ENCODE measurements at places on chromosomes 4 and X.

- no peak for DNase-seq
These were observed 6.8 kb upstream of the HTRA3 start for GRCh38 chr4:8262637-8263322.

DNA sequence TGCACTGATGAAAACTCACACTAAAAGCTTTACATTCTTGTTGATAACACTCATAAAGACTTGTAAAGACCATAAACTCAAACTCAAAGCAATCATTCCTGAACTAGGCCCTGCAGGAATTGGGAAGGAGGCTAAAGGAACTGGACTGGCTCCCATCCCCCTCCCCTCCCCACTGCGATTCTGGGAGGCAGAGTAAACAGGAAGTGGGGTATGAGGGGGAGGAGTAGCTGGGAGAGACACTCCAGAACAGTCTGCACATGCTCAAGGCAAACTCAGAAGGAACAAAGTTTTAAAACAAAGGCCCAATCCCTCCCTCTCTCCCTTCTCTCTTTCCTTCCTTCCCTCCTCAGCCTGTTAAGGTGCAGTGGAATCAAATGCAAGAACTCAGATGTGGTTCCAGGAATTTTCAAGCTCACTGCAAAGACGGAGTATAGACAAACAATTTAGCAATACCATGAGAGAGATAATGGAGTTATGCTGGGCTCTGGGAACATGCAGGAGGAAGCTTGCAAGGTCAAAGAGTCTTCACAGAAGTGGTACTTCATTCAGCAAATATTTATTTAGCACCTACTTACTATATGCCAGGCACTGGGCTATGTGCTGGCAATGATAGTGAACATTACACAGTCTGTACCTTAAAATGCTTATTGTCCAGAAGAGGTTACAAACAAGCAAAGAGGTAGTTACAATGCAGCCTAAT, 15.9 kb downstream of the MID1IP1 start:
- DNase-seq: peak; percentile 4

DNA sequence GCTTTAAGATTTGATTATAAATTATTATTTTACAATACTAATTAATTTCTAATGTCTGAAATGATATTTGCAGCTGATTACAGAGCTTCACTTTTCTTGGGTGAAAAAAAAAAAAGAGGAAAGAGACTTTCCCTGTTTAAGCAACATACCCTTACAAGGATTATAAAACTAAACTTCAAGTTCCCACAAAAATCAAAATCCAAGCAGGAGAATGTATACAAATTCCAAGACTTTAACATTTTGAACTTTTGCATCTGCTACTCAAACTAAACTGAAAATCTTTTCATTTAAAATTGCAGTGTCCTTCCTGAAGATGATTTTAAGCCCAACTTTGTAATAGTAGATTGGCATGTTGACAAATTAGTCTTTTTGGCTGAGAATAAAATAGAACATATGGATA, 742.4 kb upstream of the INTU start:
- DNase-seq: no peak

DNA sequence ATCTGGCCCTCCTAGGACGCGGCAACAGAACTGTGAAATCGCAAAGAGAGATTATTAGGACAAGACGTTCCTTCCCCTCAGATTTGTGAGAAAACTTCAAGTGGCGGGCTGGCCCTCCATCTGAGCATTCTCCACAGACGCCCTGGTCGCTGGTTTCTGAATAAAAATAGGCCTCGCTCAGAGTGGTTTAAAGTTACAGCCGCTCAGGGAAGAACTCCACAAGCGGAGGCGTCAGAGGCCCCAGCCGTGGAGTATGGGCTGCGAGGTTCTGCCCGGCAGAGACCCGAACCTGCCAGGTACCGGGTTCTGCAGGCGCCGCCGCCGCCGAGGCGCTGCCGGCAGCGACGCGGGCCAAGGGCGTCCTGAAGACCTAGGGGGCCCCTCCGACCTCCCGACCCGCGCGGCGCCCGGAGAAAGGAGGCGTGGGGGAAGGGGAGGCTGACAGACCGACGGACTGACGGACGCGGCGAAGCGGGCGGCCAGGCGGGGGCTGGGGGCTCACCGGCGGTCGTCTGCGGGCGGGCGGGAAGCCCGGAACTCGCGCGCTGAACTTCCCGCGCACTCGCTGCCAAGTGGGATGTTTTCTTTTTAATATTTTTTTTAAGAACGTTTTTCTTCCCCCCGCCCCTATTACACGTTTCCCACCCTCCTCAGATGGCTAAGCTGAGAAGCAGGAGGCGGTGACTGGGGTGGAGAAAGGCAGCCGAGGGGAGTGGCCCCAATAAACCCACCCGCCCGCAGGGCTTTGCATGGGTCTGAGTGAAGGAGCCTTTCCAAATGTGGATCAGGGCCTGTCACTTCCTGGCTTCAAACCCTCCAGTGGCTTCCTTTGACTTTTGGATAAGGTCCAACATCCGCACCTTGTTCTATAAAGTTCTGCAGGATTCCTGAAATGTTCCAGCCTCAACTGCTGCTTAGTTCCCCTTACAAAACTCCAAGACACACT, at the start of gene PABPC4L:
PABPC4L (minus strand) TSS at position 574 of the 946 bp plus-strand sequence. CDS start 770 bp downstream, outside the sequence.
- peak; percentile 40 for DNase-seq

DNA sequence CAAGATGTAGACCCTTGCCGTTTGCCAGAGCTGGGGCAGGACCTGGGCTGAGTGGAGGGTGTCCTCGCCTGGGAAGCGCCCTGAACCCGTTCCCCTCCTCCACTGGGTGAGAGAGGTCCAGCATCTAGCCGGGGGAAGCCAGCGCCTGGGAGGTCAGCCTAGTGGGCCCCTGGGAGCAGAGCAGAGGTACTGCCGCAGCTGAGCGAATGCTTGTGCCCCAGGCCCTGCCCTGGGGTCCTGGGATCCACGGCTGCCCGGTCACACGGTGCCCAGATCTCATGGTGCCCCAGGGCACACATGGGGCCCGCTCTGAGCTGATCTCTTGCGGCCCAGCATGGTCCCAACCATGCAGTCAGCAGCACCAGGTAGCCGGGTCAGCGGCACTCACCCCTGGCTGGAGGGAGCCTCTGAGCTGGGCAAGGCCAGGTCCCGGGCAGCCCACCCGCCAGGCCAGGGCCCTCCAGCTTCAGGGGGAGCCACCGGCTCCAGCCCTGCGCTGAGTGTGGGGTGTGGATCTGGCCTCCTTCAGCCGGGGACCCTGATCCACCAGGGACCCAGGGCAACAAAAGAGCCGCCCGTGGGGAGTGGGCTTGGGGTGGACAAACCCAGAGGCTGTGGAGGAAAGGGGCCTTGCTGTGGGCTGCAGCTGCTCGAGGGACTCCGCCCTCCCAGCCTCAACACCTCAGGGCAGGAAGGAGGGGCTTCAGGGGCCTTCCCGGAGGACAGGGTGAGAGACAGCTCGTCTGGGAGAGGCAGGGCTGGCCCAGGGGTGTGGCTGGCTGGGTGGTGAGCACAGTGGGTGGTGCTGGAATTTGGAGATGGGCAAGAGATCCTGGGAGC, 4.1 kb upstream of the CPLX1 start:
- no peak for DNase-seq

- no peak for DNase-seq
These were observed 15.3 kb downstream of the MRPL1 start for GRCh38 chr4:77877771-77878565.

DNA sequence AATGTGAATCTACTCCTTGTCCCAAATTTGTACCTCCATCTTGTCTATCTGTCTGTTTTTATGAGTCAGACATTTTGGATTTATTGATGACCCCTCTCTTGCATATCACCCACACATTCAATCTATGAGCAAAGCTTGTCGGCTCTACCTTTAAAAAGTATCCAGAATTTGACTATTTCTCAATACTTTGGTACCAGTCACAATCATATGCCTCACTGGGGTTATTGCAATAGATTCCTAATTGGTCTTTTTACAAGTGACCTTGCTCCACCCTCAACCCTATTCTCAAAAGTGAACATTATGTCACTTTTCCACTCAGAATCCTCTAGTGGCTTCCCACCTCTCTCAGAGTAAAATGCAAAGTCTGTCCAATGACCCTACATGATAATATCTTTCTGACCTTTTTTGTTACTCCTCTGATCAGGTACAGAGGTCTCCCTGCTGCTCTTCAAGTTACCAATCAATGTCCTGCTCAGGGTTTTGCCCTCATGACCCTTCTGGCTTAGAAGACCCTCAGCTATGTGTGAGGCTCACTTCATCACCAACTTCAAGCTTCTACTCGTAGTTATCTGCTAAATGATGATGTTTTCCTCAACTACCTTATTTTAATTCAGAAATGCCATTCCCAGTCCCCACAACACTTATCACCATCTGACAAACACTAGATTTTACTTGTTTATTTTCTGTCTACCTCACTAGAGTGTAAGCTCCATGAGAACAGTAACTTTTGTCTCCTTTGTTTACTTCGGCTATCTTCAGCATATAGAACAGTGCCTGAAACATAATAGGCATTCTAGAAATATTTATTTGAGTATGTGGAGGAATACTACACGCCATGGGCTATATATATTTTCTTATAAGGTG, 22.4 kb downstream of the AFP start:
- DNase-seq: no peak

DNA sequence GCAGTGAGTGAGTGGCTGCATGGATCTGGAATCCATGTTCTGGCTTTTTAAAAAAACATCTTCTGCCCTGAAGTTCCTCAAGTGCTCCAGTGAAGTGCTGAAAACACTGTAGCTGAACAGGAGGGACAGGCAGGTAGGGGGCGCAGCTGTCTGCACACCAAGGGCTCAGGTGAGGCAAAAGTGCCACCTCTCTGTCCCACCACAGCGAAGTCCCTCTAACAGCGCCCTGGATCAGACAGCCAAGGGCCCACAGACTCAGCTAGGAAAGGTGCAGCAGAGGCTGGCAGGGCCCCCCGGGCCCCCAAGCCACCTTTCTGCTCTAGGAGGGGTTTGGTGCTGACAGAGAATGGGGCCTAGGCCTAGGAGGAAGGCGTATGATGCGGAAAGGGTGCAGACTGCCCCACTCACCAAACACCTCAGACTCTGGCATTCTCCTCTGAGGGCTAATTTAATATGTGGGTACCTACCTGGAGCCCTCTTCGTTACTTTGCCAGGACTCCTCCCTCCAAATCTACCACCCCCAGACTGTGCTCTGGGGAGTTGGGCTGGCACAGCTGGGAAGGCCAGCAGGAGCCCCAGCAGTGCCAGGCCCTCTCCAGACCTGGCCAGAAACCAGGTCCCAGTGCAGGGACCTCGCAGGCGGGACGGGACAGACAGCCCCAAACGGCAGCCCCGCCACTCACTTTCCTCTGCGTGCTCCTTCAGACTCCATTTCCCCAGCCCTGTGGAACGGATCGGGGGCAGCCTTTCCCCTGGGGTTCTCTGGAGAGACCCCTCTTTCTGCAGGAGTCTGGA, 73.7 kb downstream of the ENPP6 start:
- no peak for DNase-seq

GRCh38 chrX:13899607-13900006, 82.7 kb upstream of the GPM6B start:
- DNase-seq: no peak

GRCh38 chrX:135436966-135437866, 15.5 kb downstream of the SMIM10L2A start:
- DNase-seq: no peak

- DNase-seq: no peak
These were observed 1040.0 kb downstream of the FAT4 start for GRCh38 chr4:126354784-126355183.

DNA sequence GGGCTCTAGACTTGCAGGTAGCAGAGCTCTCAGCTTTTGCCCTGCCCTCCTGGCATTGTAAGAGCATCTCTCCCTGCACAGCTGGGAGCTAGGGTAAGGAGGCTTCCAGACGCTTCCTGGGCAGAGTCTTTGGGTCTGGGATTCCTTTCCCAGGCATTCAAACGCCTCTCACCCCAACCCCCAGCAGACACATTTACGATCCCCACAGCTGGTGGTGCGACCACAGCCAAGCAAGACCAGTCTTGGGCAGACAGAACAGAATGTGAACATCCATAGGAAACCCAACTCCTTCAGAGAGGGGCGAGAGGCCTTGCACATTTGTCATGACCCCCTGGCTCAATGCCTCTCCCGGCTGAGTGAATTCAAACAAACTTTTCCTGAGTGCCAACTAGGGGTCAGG, 38.1 kb upstream of the CD99L2 start:
- no peak for DNase-seq

DNA sequence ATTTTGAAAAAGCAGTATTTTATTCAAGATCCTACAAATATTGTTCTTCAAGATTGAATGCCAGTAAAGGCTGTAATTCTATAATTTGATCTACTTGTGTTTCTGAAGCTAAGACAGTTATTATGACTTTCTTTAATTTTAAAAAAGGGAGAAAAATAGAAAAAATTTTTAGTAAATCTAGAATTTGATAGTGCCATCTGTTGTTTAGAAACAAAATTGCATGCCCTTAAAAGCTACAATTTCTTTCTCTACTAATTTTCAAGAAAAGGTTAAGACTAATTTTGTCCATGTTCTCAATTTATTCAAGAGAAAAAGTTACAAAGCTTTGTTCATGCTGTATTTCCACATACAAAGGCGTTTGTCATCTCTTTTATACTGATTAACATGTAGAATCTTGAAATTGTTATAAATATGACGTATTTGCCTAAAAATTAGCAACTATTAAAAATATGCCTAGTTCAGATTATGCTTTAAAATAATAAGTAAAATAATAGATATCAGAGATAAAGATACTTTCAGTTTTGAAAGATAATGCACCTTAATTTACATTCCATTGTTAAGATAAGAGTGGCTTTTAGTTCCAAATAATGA, 25.6 kb upstream of the MMRN1 start:
- DNase-seq: no peak

DNA sequence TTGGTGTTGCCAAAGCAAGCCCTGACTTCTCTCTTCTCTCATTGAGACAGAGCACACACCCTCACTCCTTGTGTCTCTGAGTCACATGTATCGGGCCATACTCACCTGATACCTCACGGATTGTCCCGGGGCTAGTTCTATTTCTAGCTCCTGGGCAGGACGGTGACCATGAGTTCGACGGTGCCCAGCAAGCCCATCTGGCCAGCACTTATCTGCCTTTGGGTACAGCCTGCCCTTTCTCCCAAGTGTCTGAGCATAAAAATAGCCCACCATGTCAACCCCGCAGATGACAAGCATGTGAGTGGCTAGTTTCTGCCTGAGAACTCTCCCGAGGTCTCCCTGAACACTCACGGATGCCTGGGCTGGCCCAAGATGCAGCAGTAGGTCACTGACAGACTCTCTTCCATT, 158.5 kb downstream of the DHRSX start:
- no peak for DNase-seq

GRCh38 chr4:78545275-78546246, 6.0 kb upstream of the ANXA3 start:
- DNase-seq: no peak

- no peak for DNase-seq
These were observed 6.1 kb upstream of the PALLD start for GRCh38 chr4:168490711-168491110.

DNA sequence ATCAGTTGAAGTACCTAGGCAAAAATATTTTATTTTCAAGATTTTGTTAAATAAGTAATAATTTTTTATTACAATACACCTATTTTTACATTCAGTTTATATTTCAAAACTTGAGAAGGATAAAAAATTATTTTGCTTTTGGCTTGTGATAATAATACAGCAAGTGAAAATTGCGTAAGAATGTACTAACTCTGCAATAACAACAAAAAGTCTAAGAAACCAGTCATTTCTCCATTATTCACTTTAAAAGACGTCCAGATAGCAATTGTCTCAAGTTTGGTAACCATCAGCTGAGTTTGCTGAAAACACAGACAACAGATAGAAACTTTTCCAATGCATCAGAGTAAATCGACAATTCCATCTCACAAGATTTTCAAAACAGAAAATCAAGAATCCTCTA, 12.1 kb downstream of the CXCL8 start:
- DNase-seq: no peak
